ENCODE measurements at places on chromosomes 3 and 15.

- DNase-seq, result no peak
Measured at GRCh38 chr3:187812496-187812895, 67.2 kb upstream of the BCL6 start.

GRCh38 chr3:188060840-188061544 is 93.0 kb upstream of the LPP start:
- no peak for DNase-seq

DNA sequence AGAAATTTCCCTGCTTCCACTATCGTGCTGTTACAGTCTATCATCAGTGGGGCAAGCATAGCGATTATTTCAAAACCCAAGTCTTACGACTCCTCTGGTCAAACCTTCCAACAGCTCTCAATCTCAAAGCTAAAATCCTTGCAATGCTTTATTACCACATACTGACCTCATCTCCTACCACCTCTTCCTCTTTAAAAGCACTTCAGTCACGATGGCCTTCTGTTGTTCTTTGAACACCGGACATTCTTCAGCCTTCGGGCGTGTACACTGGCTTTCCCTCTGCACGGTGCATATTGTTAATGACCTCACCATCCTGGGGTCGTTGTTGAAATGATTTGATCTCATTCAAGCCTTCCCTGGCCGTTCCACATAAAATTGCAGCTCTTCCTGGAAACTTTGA is 31.1 kb downstream of the MAGEL2 start:
- no peak for DNase-seq

GRCh38 chr3:119368298-119368697 is 74.1 kb downstream of the ARHGAP31 start:
- DNase-seq, result no peak

- DNase-seq, result no peak
Measured at GRCh38 chr3:64859625-64860535, 172.1 kb upstream of the ADAMTS9 start.

DNA sequence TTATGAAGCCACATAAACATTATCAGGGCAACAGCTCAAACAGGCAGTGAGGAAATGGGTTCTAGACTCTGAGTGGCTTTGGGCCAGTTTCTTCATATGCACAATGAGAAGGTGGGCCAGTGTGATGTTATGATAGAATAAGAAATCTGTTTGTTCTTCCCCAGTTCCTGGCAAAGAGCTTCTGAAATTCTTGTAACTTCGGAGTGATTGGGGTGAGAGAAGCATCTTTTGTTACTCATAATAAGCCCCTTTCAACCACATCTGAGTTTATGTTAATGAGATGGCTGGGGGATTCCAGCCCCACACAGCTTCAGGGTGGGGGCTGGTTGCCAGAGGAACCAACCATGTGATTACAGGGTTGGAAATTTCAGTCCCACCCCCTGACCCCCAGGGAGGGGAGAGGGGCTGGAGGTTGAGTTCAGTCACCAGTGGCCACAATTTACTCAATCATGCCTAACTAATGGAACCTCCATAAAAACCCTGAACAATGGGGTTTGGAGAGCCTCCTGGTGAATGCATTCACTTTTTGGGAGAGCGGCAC is 57.0 kb upstream of the FRMD4B start:
- DNase-seq, result no peak

DNA sequence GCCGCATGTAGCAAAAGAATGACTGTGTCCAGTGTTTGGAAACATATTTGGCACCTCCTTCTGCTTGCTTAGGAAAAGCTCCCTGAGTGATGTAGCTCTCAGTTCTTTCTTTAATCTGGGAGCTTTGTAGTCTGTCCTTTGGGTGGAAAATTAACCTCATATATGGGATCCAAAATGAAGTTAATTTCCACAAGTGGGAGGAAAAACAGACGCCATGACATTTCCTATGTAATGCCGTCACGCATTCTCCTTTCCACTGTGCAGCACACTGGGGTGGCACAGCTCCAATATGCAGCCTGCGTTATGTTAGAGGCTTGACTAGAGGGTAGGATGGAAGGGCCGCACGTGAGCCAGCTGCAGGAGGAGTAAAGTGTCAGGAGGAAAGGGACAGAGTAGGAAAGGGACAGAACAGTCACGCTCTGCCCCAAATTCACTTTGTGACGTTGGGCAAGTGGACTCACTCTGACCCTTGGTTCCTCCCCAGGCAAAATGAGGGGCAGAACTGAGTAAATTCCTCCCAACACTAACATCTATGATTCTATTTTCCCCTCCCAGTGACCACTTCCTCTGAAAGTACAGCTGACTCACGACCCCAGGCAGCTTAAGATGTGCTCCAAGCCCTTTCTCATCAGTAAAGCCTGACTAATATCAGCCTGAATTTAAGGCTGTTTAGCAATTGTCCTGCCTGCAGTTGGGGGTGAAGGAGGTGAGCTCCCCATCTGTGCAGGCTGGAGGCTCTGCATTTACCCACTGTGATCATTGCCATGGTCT is 176.5 kb upstream of the PFN2 start:
- no peak for DNase-seq

- DNase-seq, result no peak
Measured at GRCh38 chr15:63987796-63988378, 58.4 kb downstream of the DAPK2 start.
